ENCODE measurements at places on chromosomes 5 and 9.

GRCh38 chr5:29896646-29897045 lies 1296.8 kb upstream of the CDH6 start:
- no peak for DNase-seq

DNA sequence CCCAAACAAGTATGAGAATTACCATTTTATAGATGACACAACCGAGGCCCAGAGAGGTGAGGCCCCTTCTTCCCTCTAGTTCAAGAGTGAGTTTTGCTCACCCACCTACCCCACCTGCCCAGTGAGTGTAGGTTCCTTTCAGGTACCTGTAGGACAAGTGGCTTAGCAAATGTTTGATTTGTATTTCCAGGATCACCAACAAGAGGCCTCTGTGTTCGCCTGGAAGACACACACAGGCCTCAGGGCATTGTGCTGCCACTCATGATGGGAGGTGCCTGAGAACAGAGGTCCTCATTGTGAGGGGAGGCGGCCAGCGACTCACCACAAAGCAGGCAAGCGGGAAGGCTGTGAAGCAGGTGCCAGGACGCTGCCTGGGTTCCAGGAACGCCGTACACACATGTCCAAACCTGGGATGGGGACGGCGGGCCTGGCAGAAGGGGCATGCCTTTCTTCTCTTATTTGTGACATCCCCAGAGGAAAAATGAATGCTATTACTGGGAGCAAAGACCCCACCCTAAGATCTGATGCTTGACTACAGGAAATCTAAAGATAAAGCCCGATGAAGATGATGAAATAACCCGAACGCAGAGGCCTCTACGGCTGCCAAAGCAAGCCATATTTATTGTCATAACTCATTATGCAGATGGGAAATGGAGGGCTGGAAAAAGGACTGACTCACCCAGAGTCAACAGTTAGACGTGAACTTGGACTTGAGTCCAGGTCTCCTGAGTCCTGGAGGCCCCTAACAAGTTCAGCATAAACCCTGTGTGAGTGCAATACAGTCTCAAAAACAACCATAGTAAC lies 60.2 kb upstream of the SLC25A51 start:
- DNase-seq, result no peak

GRCh38 chr5:111679611-111680010 lies 77.4 kb downstream of the NREP start:
- DNase-seq, result no peak

DNA sequence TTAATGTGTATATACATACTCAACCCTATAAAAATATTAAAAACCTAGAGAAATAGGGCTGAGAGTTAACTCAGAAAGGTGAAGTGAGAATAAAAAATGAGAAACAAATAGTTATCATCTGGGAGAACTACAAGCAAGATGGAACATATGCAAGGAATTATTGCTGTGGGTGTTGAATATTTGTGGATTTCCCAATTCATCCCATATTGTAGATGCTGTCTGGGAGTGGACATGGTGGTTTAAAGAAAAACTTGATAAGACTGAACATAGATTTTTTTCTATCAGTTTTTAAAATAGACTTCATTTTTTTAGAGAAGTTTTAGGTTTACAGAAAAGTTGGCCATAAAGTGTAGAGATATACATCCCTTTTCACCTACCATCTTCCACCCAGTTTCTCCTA lies 263.5 kb downstream of the SPATA31D1 start:
- no peak for DNase-seq

DNA sequence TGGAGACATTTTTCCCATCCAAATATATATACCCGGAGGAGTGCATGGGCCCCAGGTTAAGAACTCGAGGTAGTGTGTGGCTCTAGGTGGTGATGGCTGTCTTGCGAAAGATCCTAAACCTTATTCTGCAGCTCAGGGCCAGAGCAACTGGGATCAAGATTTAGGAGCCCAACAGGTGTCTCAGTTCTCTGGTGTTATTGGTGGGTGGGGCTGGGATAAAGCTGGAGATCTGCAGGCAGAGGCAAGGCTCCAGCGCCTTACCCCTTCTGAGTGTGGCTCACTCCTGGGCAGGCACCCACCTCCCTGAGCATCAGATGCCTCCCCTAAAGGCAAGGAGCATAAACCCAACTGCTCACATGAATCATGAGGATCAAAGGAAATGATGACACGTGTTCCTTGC lies 11.2 kb downstream of the UBE2QL1 start:
- DNase-seq, result no peak

DNA sequence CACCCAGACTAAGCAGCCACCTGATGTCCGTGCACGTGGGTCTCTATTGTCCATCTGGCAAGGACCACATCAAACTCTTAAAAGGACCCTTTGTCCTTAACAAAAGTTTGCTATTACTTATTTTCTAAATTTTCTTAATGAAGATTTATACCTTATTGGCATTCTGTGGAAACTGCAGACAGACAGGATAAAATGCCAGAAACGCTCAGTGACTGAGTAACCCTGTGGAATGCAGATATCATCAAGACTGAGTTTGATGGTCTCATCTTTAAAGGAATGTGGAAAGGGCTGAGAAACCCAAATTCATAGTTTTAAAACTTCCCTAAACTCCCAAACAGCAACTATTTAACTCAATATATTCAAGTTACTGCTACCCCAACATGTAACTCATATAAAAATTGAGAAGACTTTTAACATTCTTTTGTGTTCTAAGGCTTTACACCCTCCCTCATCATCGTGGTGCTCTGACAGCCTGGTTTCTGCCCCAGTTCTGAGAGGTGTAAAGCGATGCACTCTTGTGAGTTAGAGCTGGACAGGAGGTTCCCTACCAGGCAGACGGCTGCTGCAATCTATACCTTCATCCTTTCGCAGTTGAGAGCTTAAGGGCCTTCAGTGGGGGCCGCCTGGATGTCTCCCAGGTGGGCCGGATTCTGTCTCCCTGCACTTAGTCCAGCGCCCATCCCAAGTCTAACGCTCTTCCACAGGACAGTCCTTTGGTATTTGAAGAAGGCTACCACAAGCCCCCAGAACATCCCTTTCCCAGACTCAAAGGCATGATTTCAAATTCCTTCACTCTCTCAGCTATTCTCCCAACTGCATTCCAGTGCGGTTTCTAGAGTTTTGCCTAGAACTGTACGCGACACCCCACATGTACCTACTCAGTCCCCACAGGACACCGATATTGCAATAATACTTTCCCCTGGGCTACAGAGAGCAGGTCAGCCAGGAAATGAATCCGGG lies 68.9 kb downstream of the DAP start:
- DNase-seq, result no peak

DNA sequence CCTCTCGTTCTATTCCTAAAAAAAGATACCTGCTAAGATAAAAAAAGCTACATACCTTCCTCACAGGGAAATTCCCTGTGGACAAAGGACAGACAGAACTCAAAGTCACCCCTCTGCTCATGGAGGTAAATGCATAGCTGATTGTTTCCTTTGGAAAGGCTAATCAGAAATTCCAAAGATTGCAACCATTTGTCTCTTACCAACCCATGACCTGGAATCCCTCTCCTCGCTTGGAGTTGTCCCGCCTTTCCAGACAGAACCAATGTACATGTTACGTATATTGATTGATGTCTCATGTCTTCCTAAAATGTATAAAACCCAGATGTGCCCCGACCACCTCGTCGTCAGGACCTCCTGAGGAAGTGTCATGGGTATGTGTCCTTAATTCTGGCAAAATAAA lies 49.2 kb upstream of the LIFR start:
- DNase-seq, result no peak

DNA sequence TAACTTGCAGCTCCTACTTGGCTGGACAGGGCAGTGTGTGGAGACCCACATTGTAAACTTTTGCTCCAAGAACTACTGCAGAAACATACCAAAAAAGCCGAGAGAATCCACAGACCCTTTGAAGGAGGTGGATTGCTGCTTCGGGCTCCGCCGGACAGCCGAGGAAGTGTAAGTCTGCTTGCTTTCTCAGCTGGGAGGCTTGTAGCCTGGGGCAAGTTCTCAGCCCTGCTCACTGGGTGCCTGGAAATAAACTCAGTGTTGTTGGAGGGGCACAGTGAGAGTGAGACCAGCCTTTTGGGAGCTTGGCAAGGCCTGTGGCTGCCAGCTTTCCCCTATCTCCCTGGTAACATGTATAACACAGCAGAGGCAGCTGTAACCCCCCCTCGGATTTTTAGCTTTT lies 215.6 kb downstream of the SYK start:
- no peak for DNase-seq

- DNase-seq, result no peak
Observed at GRCh38 chr5:172133359-172134029, 54.5 kb downstream of the STK10 start.

DNA sequence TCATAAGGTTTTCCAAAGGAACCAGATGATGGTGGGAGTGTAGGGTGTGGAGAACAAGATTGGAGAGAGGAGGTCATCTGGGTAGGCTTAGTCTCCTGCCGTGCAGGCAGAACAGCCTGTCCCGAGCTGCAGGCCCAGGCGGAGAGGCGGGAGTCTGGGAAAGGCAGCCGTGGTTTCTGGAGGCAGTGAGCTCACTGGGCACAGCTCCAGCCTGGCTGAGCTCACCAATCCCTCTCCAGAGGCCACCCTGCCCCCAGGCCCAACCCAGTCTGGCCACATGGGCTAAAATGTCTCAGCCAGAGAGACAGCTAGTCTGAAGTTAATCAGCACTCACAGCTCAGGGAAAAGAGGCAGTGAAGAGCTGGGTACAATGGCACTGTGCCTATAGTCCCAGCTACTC lies 12.3 kb downstream of the P4HA2 start:
- DNase-seq, result no peak

DNA sequence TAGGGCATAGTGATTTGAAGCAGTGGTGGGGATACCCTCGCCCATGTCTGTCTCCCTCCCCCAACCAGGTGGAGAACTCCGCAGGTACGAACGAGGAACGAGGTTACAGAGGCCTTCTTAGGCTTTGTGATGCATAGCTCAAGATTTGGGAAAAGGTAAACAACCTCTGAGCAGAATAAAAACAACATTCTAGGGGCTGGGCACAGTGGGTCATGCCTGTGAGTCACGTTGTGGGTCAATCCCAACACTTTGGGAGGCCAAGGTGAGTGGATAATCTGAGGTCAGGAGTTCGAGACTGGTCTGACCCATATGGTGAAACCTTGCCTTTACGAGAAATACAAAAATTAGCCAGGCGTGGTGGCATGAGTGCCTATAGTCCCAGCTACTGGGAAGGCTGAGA lies 3.6 kb upstream of the LCP2 start:
- DNase-seq, result no peak

GRCh38 chr5:29239606-29240005 lies 1953.9 kb upstream of the CDH6 start:
- DNase-seq, result no peak

GRCh38 chr5:59246882-59247281 lies 646.6 kb downstream of the PDE4D start:
- DNase-seq, result no peak

- DNase-seq, result no peak
Observed at GRCh38 chr9:106981396-106982287, 118.7 kb downstream of the ZNF462 start.

GRCh38 chr5:178895615-178896571 lies at the start of gene ZFP2:
Gene ZFP2 (plus strand): TSS chr5:178895913. CDS start chr5:178931314, 35,401 bp downstream.
- no peak for DNase-seq

DNA sequence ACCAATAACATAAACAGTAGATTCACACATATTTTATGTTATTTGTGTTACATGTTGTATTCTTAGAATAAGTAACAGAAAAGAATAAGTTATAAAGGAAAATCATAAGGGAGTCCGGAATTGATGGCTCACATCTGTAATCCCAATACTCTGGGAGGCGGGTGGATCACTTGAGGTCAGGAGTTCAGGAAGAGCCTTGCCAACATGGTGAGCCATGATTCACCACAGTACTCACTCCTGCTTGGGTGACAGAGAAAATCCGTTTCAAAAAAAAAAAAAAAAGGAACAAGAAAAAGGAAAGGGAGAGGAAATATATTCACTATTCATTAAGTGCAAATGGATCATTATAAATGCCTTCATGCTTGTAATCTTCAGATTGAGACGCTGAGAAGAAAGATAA lies 533.3 kb upstream of the CDH9 start:
- DNase-seq, result no peak

GRCh38 chr5:73028991-73029595 lies 73.3 kb downstream of the FCHO2 start:
- DNase-seq, result no peak

- DNase-seq, result peak; percentile 26
Observed at GRCh38 chr9:33129886-33130881, 37.0 kb downstream of the B4GALT1 start.

GRCh38 chr9:36306471-36307306 lies 48.4 kb upstream of the GNE start:
- DNase-seq, result no peak

- DNase-seq, result no peak
Observed at GRCh38 chr5:13930541-13931171, 13.8 kb downstream of the DNAH5 start.

- no peak for DNase-seq
Observed at GRCh38 chr9:130590305-130590704, 10.9 kb downstream of the FUBP3 start.

GRCh38 chr9:38276771-38277439 lies 115.6 kb upstream of the ALDH1B1 start:
- DNase-seq, result no peak

GRCh38 chr5:57441557-57441956 lies 41.1 kb downstream of the ACTBL2 start:
- no peak for DNase-seq

- DNase-seq, result no peak
Observed at GRCh38 chr5:133854554-133854953, 113.9 kb downstream of the C5orf15 start.

DNA sequence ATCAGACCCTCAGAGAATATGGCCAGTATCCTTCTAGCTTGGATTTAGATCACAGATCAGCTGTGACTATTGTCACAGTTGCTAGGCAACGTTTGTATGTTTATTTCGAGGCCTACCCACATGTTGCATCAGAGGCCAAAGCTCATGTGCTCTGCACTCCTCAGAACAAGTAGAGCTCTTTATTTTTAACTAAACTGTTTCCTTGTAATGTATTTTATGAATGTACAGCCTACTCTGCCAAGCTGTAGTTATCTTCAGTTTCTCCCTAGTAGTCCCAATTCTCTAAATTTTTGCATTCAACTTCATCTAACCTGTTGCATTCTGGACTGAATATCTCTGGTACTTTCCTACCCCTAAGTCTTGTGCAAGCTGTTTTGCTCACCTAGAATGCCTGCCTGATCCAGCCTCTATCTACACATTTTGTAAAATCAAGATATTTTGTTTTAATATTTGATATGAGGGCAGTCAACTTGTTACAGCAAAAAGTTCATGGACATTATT lies 52.8 kb downstream of the CAST start:
- DNase-seq, result peak; percentile 40

GRCh38 chr5:142717582-142718215 lies 31.8 kb upstream of the FGF1 start:
- no peak for DNase-seq

GRCh38 chr5:108360280-108360679 lies 21.6 kb downstream of the FBXL17 start:
- no peak for DNase-seq

GRCh38 chr9:749716-750115 lies 91.8 kb upstream of the DMRT1 start:
- DNase-seq, result no peak
